ENCODE measurements at places on chromosomes 11 and 22. TPM values are rescaled to one million over a fixed set of nuclear protein-coding genes. Genes with fewer than 3 reads are reported as not detected.

Gene SYCE3
- not detected for total RNA-seq

Gene USP2
- total RNA-seq: 179 TPM

Gene DLG2
- 3.8 TPM for total RNA-seq

GRCh38 chr11:119713359-119714040, 15.5 kb downstream of the NECTIN1 start:
- no peak overlapping the region for H3K27ac ChIP-seq
- no peak for DNase-seq
- no peak overlapping the region for H3K4me3 ChIP-seq
- no peaks in the 10 kb centered on the region for H3K36me3 ChIP-seq
- no peaks in the 10 kb centered on the region for H3K27me3 ChIP-seq
- no peaks in the 10 kb centered on the region for H3K4me1 ChIP-seq

Gene WBP2NL
- 0.59 TPM for total RNA-seq

DNA sequence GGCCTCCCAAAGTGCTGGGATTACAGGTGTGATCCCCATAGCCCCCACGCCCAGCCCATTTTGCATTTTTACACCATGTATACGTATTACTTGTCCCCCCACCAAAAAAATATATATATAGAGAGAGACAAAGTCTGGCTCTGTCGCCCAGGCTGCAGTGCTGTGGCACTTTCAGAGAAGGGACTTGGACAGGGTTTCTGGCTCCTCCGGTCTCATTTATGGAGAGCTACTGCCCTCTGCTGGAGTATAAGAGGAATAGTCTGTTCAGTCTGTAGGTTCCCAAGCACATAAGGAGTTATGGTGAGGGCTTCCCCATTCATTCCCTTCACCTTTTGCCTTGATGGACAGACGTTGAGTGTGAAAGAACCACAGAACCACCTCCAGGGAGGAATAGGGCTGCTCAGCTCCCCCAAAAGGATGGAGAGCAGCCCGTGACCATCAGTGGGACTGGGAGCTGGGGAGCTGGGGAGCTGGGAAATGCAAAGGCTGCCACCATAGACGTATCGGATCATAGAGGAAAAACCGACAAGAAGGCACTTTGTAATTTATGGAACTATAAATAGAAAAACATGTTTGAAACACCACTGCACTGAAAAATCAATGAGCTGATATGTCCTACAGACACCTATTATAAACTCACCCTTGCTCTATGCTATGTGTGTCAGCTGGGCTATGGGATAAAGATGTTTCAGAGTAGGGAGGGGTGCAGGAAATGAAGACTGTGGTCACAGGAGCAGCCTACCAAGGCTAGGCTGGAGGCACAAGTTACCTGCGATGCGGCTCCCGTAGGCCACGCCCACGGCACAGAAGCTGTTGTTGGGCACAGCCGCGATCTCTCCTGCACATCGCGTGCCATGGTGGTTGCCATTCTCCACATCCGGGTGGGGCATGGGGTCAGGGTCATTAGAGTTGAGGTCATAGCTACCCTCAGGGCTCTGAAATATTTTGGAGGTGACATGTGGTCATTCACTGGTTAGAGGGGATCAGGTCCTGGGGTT, 5.2 kb downstream of the PCSK7 start:
- no peak overlapping the region for H3K27ac ChIP-seq
- DNase-seq: no peak
- H3K36me3 ChIP-seq: no peaks in the 10 kb centered on the region
- no peaks in the 10 kb centered on the region for H3K27me3 ChIP-seq
- no peak overlapping the region for H3K4me3 ChIP-seq
- H3K4me1 ChIP-seq: peaks cover 29% of the 10 kb centered on the region

DNA sequence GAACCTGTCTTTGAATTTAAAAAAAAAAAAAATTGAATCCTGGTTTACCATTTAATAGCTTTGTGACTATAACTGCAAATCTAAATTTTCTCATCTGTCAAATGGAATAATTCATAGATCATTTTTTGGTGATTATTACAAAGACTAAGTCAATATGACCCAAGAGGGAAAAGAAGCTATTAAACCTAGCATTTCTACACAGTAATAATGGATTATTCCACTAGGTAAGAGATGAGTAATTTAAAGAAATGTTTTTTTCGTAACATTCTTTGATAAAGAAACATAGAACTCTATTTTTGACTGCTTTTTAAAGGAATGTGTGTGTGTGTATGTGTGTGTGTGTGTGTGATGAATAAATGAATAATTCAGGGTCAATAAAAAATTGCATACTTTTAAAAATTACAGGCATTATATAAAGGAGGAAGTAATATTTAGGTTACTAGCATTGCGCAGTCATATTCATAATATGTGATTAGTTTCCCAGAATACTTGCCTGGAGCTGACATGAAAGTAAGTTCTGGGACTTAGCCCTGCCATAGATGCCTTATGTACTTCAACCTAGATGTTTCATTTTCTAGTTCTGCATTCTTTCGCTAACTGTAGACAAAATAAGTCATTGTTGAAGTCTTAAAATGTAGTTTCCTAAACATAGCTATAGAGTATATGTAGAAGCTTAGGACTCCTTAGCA, 72.9 kb downstream of the TMEM135 start:
- no peaks in the 10 kb centered on the region for H3K27me3 ChIP-seq
- no peak overlapping the region for H3K27ac ChIP-seq
- H3K4me3 ChIP-seq: no peak overlapping the region
- peaks cover 6% of the 10 kb centered on the region for H3K4me1 ChIP-seq
- no peaks in the 10 kb centered on the region for H3K36me3 ChIP-seq

- no peaks in the 10 kb centered on the region for H3K27me3 ChIP-seq
- DNase-seq: no peak
- H3K36me3 ChIP-seq: no peaks in the 10 kb centered on the region
- H3K27ac ChIP-seq: no peak overlapping the region
- H3K4me3 ChIP-seq: no peak overlapping the region
- no peaks in the 10 kb centered on the region for H3K4me1 ChIP-seq
Observed at GRCh38 chr11:32819187-32819586, 10.5 kb upstream of the PRRG4 start.

- peaks cover 61% of the 10 kb centered on the region for H3K27me3 ChIP-seq
- H3K27ac ChIP-seq: no peak overlapping the region
- H3K36me3 ChIP-seq: no peaks in the 10 kb centered on the region
- H3K4me3 ChIP-seq: no peak overlapping the region
- peak; percentile 76 for DNase-seq
- no peaks in the 10 kb centered on the region for H3K4me1 ChIP-seq
Observed at GRCh38 chr22:27105142-27106025, 448.0 kb downstream of the MIAT start.

DNA sequence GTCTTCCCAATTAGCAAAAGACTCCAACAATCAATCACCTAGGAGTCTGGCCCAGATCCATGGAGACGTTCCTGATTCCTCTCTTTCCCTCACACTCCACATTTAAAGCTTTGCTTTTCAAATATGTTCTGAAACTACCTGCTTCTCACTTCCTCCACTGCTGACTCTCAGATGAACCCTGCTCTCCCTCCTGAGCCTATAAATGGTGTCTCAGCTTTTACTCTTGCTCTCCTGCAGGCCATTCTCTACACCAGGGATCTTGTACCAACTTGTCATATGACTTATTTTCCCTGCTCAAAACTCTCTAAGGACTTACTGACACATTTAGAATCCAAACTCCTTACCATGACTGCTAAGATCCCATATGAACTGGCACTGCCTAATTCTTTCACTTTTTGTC, 138.4 kb upstream of the DDI1 start:
- H3K27me3 ChIP-seq: no peaks in the 10 kb centered on the region
- no peak overlapping the region for H3K27ac ChIP-seq
- DNase-seq: no peak
- no peaks in the 10 kb centered on the region for H3K36me3 ChIP-seq
- H3K4me3 ChIP-seq: no peak overlapping the region

Gene AIFM3
- total RNA-seq: 0.74 TPM

GRCh38 chr11:30735946-30736345, 149.8 kb upstream of the MPPED2 start:
- H3K27me3 ChIP-seq: peaks cover 2% of the 10 kb centered on the region
- H3K4me3 ChIP-seq: no peak overlapping the region
- DNase-seq: no peak
- H3K36me3 ChIP-seq: no peaks in the 10 kb centered on the region

Gene BATF2
- 2.4 TPM for total RNA-seq

GRCh38 chr11:124114942-124115781, at the start of gene VWA5A:
VWA5A (plus strand) TSS chr11:124115450; CDS start chr11:124117512, 2,062 bp downstream.
- peak; percentile 78 for DNase-seq
- no peaks in the 10 kb centered on the region for H3K36me3 ChIP-seq
- no peak within 1 kb of the TSS for H3K27ac ChIP-seq
- no peaks in the 10 kb centered on the region for H3K27me3 ChIP-seq
- peak within 1 kb of the TSS; percentile 65 for H3K4me3 ChIP-seq

Gene TPBGL
- 0.11 TPM for total RNA-seq

DNA sequence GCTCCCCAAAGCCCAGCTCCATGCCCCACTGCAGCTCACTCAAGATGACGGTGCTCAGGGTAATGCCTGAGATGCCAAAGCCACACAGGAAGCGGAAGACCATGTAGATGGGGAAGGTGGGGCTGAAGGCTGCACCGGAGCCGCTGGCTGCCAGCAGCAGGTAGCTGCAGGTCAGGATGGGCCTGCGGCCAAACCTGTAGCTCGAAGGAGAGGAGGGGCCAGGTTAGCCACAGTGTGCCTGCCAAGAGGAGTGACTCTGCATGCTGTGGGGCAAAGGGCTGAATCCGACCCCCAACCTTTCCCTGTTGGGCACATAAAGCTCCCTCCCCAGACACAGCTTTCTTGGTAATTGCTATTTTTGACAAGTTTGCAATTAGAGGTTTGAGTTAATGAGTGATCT, 14.9 kb upstream of the SLC22A6 start:
- DNase-seq: no peak
- H3K4me3 ChIP-seq: no peak overlapping the region
- H3K27ac ChIP-seq: no peak overlapping the region
- H3K27me3 ChIP-seq: peaks cover 5% of the 10 kb centered on the region

GRCh38 chr11:2089536-2090165, 49.5 kb downstream of the IGF2 start:
- no peak overlapping the region for H3K4me3 ChIP-seq
- no peaks in the 10 kb centered on the region for H3K36me3 ChIP-seq
- peaks cover 24% of the 10 kb centered on the region for H3K4me1 ChIP-seq
- peak; percentile 46 for DNase-seq
- no peak overlapping the region for H3K27ac ChIP-seq

Gene MMP13
- total RNA-seq: not detected

Gene ANKK1
- total RNA-seq: 0.34 TPM

- no peak overlapping the region for H3K4me3 ChIP-seq
- H3K27ac ChIP-seq: no peak overlapping the region
- no peak for DNase-seq
- peaks cover 31% of the 10 kb centered on the region for H3K4me1 ChIP-seq
Observed at GRCh38 chr22:41364955-41365354, 16.8 kb upstream of the TEF start.

Gene SCGB2A2
- total RNA-seq: not detected

Gene CHRNA10
- 0.36 TPM for total RNA-seq

DNA sequence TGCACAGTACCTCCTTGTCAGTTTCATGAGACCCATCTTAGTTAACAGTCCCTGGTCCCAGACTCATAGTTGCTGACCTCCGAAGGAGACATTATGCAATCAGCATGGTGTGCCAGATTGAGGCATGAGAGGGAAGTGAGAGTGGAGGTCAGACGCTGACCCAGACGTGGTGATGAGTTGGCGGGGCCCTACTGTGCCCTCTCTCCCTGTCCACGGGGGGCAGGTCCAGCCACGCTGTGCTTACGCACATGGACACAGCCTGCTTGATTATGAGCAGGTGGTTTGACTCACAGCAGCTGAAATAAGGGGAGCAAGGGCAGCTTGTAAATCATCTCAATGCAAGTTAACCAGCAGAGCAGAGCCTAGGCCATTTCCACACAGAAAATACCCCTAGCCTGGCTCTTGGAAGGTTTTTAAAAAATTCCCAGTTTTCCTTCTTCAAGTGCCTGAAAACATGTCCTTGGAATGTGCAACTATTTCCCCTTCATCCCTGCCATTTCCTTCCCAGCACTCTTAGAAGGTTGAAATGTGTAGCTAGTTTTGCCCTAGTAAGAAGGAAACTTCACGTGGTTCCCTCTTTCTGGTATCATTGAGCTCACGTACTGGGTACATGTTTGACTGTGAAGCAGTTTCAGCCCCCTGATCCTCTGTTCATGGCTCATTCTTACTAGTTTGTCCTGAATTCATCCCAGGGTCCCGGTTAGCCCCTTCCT, 122.6 kb upstream of the SORL1-AS1 start:
- no peaks in the 10 kb centered on the region for H3K36me3 ChIP-seq
- H3K4me3 ChIP-seq: no peak overlapping the region
- DNase-seq: peak; percentile 50
- peaks cover 15% of the 10 kb centered on the region for H3K27me3 ChIP-seq
- no peaks in the 10 kb centered on the region for H3K4me1 ChIP-seq

Gene ARHGAP20
- total RNA-seq: 0.84 TPM

DNA sequence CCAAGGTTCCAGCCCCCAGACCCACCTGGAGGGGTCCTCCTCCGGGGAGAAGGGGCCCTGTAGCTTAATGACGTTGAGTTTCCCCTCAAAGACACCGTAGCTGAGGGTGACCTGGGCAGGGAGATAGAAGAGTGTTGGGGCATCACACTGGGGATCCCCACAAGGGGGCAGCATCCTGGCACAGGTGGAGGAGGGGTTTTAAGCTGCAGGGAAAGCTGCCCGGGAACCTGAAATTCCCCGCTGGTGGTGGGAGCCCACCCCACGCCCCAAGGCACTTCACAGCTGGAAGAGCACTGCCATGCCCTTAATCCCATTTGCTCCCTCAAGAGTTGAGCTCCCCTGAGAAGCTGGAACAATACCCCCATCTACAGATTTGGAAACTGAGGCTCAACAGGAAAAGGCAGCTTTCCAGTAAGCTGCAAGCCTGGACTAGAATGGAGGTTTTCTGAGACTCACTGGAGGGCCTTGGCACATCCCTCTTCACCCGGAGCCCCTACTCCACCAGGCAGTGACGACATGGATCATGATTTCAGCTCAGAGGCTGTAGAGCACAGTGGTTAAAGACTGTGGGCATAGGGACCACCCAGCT, 13.7 kb downstream of the MFNG start:
- H3K27ac ChIP-seq: no peak overlapping the region
- DNase-seq: no peak
- no peak overlapping the region for H3K4me3 ChIP-seq

DNA sequence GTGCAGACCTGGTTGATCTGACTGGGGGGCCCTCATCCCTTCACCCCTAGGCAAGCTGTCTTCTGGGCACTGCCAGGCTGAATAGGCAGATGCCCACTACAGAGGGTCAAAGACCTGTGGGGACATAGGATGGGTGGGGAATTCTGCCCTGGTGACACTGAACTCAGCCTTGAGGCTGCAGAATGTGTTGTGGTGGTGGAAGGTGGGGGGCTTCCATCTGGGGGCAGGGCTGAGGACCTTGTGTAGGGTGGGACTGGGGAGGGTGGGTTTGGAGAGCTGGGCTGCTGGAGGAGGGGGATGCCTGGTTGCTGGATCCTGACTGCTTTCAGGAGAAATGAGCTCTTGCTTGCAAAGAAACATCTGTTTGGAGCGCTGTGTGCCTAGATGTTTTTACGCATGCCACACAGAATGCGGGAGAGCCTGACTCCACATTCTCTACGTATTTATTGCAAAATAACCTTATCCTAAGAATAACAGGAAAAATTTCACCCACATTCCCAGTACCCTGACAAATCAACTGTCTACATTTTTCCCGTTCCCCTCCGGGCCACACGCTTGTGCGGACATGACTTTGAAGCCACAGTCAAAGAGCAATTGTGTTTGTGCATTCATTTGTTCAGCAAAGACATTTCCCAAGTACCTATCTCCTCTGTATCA, 18.3 kb downstream of the SMIM38 start:
- H3K4me3 ChIP-seq: no peak overlapping the region
- H3K27me3 ChIP-seq: no peaks in the 10 kb centered on the region
- H3K36me3 ChIP-seq: no peaks in the 10 kb centered on the region
- no peak for DNase-seq
- no peaks in the 10 kb centered on the region for H3K4me1 ChIP-seq
